Choroid plexus epithelial cell (primary cell): ENCODE measurements at places on chromosomes 5 and 9.

DNA sequence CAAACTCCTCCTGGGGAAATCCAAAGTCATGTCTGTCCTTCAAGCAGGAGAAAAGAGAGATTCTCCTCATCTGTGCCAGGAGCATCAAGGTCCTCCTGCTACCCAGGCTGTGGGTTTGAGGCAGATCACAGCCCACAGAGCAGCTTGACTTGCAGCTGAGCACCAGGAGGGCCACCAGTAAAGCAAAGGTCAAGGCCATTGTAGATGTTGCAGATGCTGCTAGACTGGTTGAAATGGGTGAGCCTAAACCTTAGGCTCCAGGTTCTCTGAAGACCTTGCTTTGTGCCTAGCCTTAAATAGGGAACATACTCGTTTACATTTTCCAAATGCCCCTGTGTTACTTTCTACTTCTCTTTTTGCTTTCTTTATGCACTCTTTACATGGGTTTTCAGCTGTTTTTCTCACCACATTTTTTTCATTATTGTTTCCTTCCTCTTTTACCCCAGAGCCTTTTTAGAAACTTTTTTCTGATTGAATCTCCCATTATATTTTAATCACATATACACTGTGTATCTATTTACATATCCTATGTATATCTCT lies at the start of gene IFNA2:
Gene IFNA2 (minus strand): TSS at position 268 of the 540 bp plus-strand sequence. CDS start 69 bp downstream, at position 199.
- no peak for DNase-seq

- DNase-seq = no peak
These were observed 130.6 kb downstream of the MYO10 start for GRCh38 chr5:16805486-16805885.

- peak; percentile 70 for DNase-seq
These were observed 76.1 kb upstream of the SAP30L start for GRCh38 chr5:154369682-154370081.

DNA sequence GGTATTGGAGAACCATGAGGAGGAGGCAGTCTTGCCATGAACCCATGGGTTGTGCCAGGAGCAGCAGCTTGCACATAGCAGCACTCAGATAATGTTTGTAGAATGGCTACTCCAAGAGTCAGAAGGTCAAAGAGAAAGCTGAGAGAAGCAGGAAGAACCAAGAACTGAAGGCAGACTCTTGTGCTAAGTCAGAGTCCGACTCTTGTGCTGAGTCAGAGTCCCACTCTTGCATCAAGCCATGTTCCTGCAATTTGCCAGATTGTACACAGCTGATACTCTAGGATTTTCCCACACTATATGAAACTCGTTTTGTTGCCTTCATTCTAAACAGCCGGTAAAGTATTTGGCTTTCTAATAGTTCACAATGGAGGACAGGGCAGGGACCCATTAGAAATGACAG lies 26.2 kb upstream of the HSPA9 start:
- peak; percentile 96 for DNase-seq

- DNase-seq = peak; percentile 61
These were observed 3.8 kb downstream of the ATP6V1G1 start for GRCh38 chr9:114591291-114591787.

DNA sequence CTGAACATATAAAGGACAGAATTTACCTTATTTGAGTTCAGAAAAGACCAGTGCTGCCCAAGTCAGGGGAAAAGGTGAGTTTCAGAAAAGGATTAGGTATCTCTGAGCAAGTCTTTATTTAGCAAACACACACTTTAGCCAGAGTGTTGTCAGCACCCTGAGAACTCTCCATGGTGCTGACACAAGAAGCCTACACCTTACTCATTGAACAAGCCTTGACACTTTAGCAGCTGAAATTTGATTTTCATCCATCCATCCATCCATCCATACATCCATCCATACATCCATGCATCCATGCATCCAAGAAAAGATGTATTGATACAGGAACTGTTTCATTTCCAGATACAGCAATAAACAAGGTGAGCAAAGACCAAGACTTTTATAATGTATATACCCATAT lies 311.2 kb downstream of the TRIM32 start:
- peak; percentile 36 for DNase-seq

GRCh38 chr5:148205044-148205806 lies 2.4 kb downstream of the SPINK6 start:
- no peak for DNase-seq
